ENCODE measurements at places on chromosomes 16 and 17.

- DNase-seq = no peak
Observed at GRCh38 chr17:3744014-3744413, 20.3 kb downstream of the HASPIN start.

DNA sequence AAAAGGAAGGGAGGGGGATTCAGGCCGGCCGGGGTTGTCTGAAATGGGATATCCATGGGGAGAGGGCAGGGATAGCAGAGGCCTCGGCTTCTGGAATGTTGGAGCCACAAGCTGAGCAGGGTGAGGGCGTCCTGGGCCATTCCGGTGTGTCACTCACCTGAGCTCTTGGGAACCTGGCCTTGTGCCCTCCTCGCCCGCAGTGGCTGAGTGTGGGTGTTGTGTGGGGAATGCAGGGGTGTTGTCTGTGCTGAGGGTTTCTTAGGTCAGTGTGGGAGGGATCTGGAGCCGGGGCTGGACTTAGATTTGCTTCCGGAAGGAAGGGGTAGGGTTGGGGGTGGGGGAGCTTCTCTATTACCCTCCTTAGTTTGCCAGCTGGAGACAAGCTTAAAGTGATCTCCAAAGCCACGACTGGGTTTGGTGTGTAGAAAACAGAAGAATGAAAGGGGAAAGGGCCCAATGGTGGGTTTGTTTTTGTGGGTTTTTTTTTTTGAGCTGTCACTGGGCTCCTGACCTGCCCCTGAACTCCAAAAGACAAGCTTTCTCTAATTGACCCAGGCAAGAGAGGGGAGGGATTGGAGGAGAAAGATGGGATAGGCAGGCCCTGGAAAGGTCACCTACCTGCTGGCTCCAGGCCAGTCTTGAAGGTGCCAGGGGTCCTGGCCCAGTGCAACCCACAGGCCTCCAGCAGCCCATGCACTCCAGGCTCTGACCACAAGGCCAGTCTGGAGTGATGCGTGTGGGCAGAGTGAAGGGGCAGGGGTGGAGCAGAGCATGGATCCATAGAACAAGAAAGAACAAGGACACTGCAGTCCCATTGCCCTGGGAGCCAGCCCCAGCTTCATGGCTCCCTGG is at the start of gene SULT1A2:
SULT1A2 (minus strand) TSS at position 211 of the 852 bp plus-strand sequence. CDS start 1,120 bp downstream, outside the sequence.
- no peak for DNase-seq

GRCh38 chr17:62692721-62693431 is 65.4 kb downstream of the MRC2 start:
- DNase-seq = no peak

DNA sequence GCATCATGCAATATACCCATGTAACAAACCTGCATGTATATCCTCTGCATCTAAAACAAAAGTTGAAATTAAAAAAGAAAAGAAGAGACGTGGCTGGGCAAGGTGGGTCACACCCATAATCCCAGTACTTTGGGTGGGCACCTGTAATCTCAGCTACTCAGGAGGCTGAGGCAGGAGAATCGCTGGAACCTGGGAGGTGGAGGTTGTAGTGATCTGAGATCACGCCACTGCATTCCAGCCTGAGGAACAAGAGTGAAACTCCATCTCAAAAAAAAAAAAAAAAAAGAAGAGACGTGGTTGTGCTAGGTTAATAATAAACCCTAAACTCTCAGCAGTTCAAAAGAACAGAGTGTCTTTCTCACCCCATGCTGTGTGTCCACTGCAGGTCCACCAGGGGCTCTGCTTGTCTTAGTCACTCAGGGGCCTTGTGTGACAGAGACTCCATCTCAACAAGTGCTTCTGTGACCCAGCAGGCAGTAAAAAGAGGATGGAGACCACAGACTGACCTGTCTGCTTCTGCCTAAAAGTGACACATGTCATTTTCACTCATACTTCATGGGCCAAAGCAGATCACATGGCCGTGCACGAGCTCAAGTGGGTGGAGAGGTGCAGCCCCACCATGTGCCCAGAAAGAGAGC is 22.3 kb upstream of the N4BP1 start:
- no peak for DNase-seq

GRCh38 chr16:83335076-83335475 is 472.7 kb upstream of the HSBP1 start:
- DNase-seq = no peak

GRCh38 chr16:21959050-21959449 is 5.9 kb downstream of the UQCRC2 start:
- DNase-seq = no peak

GRCh38 chr16:22092143-22092933 is at the start of gene VWA3A:
VWA3A (plus strand) TSS chr16:22092541; CDS start chr16:22092638, 97 bp downstream.
- DNase-seq = peak; percentile 2

DNA sequence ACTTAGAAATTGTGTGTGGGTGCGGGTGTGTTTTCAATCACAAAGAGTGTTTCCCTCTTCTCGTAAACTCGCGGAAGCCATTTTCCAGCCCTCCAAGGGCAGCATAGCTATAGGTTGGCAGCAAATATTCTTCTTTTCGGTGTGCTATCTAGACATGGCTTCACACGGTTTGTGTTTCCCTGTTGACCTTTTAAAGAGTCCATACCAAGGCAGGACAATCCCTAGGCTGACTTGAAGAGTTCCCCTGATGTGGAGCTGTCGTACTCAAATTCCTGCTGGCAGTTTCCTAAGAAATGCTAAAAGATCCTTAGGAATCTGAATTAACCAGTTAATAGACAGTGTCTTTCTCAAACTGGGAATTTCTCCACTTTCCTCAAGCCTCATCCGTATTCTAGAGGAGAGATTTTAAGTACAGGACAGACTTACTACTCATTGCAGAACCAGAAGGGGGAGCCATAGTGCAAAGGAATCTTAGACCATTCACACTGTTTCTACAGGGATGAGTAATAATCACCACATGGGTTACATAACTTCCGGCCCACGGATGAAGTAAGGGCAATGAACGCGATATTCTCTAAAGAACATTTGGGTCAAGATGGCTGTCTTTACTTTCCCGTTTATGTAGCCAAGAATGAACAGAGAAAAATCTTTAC is 288.6 kb upstream of the ELAC2 start:
- no peak for DNase-seq

DNA sequence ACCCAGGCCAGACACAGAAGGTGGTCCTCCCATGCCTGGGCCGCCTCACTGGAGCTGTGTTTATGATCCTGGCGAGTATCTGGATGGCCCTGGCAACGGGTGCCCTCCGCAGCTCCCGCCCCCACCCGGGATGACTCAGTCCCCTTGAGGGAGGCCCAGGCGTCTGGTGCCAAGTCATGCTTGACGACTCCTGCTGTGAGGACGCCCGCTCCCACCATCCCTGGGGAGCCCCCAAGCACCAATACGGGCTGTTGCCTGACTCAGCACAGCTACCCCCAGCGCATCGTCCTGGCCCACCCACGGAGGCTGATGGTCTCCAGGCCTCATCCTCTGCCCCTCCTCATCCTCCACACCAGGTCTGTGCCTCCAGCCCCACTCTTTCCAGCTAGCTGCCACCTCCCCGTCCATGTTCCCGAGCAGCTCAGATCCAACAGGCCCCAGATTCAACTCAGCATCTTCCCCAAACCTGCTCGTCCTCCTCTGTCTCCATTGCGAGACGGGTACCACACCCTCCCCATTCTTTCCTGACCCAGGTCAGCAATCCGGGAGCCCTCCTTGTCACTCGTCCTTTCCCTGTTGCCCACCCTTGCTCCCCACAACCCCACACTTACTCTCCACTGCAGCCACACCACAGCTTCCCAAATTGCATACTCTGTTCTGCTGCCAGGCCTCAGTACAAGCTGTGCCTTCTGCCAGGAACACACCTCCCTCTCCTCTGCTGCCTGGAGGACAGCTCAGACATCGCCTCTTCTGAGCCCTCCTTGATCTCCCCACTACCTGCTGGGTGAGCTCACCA is 2.6 kb downstream of the CAMKK1 start:
- DNase-seq = no peak

- no peak for DNase-seq
Observed at GRCh38 chr17:71638668-71639067, 482.2 kb upstream of the SOX9 start.

All from globus pallidus (tissue), 1 donor.